NAMALWA (cell line): ENCODE measurements at places on chromosomes 13 and 19.

- no peak for DNase-seq
Measured at GRCh38 chr19:32188921-32189320, 156.5 kb upstream of the ZNF507 start.

DNA sequence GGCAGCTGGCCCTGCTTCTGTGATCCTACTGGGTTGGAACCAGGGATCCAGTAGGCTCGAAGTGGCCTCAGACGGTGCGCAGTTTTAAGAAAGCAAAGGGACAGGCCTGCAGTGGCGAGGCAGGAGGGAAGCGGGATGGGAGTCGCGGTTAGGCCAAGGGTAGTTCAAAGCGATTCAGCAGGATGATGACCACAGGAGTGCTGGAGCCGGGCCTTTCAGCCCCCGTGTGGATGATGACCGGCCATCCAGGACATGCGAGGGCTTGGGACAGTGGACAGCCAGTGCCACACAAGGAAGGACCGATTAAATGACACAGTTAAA, 854 bp downstream of the RNASEH2B start:
- DNase-seq, result no peak

- no peak for DNase-seq
Measured at GRCh38 chr13:72166102-72166650, 299.2 kb upstream of the DACH1 start.

GRCh38 chr13:21018220-21018619, 43.2 kb downstream of the LATS2 start:
- DNase-seq, result no peak

DNA sequence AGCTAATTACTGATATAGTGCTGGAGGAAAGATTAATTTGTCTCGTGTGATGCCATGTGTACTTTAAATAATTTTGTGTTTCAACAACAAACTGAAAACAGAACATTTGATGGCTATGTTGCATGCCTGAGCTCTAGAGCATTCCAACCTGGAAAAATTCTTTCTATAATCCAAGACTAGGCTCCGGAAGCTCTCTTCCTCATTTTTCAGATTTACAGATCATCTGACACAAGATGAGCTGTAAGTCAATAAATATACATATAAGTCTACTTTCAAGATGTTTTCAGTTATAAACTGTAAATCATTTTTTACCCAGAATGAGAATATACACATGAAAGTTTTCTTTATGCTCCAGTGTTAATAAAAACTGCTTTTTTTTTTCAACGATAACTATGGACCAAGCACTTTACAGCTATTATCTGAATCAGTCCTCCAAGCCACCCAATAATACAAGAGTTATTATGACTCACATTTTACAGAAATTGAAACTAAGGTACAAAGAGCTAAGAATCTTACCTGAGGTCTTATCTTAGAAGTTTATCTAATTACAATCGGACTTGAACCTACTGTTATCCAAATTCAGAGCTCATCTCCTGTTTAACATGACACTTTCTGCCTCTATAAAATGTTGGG, 6.4 kb upstream of the FOXO1 start:
- no peak for DNase-seq

DNA sequence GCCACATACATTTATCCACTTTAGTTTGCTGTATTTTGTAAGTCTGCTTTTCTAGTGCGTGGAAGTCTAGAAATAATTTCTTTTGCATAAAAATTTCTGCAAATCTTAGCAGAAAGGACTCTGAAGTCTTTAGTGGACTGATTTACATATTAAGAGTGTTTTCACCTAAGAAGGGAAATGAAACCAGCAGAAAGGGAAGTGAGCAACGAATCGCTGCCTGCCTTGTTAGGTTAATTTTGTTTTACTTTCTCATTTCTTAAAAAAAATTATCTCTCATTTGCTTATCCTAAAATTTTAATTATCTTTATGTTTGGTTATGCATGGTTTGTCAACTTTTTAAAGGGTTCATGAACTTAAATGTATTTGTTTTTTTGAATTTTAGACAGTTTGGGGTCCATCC, 767 bp upstream of the GPR18 start:
- DNase-seq, result peak; percentile 95

- no peak for DNase-seq
Measured at GRCh38 chr13:108987944-108988343, 358.5 kb downstream of the MYO16 start.

- no peak for DNase-seq
Measured at GRCh38 chr13:80452279-80452678, 111.4 kb upstream of the SPRY2 start.

GRCh38 chr13:33728271-33729037, 89.5 kb upstream of the RFC3 start:
- DNase-seq, result peak; percentile 83

GRCh38 chr19:7492142-7492541, 3.3 kb upstream of the PEX11G start:
- DNase-seq, result no peak

DNA sequence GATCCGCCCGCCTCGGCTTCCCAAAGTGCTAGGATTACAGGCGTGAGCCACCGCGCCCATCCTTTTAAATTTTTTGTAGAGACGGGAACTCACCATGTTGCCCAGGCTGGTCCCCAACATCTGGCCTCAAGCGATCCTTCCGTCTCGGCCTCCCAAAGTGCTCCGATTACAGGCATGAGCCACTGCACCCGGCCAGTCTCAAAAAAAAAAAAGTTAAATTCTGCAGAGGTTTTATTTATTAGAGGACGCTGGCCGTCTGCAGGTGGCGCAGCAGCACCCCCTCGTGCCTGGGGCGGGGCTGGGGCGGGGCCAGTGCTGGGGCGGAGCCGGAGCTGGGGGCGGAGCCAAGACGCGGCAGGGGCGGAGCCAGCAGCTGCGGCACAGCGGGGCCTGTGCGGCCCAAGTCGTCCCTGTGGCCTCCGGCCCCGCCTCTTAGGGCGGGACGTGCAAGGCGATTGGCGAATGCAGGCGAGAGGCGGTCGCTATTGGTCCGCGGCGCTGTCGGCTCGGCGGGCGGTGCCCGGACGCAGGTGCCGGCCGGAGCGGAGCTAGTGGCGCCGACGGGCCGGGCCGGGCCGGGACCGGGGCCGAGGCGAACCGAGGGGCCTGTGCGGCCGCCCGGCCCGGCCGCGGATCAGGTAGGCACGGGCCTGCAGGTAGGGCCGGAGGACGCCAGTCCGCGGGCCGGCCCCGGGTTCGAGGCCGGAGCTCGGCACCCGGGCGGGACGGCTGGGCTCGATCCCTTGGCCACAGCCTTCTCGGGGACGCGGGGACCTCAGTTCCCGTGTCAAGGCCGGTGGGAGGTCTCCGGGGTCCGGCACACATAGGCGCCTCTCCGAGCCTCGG, at the start of gene MARCHF2:
Gene MARCHF2 (plus strand): TSS at position 523 of the 846 bp plus-strand sequence. CDS start 8,536 bp downstream, outside the sequence.
- DNase-seq, result peak; percentile 98

GRCh38 chr19:31419871-31420445, 70.7 kb upstream of the TSHZ3 start:
- no peak for DNase-seq

DNA sequence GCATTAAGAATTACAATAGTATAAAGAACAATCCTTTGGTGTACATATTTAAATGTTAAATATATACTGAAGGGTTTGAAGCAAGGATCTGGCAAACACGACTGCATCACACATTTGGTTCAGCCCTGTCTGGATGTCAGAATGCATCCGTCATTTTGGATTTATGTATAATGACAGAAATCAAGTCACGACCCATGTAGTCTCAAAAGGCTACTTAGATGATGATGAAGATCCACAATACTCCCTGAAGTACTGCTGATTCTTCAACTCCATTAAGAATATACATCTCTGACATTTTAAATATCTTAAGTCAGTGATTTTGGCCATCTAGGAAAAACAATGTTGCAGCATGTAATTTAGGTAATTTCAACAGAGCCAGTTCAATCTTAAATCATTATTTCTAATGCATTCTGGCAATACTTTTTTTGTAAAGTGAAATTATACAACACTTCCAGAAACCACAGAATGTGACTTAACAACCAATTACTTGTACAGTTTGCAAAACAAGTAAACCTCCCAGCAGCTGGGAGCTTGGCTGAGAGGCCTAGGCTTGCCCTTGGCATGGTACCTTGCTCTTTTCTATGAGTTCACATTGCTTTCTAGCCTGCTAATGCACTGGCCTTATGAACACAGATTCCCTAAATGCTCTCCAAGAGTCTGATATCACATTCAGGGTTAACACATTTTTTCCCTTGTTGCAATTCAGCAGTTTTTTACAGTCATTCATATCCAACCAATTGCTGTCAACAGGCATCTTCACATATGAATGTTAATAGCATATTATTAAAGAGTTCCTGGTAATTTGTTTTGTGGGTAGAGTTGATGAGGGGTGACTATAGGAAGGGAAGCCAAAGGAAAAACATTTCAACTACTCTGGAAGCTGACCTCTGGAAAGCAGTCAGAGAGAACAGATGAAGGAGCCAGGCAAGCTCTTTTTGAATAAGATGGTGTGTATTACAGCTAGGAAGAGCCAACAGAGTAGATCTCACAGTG, 175.2 kb downstream of the ENOX1 start:
- DNase-seq, result no peak

- DNase-seq, result no peak
Measured at GRCh38 chr13:20824762-20825476, 51.2 kb upstream of the EEF1AKMT1 start.
